Keratinocyte (primary cell): ENCODE measurements at places on chromosomes 4 and X.

DNA sequence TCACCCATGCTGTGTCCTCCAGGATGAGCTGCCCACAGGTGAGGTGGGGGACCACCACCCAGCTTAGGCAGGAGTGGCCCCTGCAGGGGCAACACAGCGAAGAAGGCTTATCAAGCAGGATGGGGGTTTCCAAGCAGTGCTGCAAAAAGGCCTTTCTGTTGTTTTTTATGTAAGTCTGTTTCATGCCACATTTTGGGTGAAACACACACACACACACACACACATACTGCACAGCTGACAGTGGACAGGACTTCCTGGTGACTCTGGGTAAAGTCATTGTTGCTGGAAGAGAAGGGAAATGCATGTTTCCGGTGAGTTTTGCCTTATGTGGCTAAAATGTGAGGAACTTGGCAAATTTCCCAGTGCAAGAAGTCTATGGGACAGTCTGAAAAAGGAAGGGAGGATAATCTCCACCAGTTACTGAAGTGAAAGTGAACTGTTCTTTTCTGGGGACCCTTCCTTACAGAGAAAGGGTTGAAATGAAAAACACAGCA, 119.2 kb downstream of the IRF2 start:
- peak overlapping the region; percentile 19 for H3K27ac ChIP-seq
- H3K4me1 ChIP-seq, result peaks cover 18% of the 10 kb centered on the region

- no peak for DNase-seq
- H3K27me3 ChIP-seq, result no peaks in the 10 kb centered on the region
- peaks cover 6% of the 10 kb centered on the region for H3K36me3 ChIP-seq
- no peak overlapping the region for H3K4me3 ChIP-seq
- H3K27ac ChIP-seq, result no peak overlapping the region
These were observed 187.6 kb downstream of the TSPAN5 start for GRCh38 chr4:98470831-98471230.

DNA sequence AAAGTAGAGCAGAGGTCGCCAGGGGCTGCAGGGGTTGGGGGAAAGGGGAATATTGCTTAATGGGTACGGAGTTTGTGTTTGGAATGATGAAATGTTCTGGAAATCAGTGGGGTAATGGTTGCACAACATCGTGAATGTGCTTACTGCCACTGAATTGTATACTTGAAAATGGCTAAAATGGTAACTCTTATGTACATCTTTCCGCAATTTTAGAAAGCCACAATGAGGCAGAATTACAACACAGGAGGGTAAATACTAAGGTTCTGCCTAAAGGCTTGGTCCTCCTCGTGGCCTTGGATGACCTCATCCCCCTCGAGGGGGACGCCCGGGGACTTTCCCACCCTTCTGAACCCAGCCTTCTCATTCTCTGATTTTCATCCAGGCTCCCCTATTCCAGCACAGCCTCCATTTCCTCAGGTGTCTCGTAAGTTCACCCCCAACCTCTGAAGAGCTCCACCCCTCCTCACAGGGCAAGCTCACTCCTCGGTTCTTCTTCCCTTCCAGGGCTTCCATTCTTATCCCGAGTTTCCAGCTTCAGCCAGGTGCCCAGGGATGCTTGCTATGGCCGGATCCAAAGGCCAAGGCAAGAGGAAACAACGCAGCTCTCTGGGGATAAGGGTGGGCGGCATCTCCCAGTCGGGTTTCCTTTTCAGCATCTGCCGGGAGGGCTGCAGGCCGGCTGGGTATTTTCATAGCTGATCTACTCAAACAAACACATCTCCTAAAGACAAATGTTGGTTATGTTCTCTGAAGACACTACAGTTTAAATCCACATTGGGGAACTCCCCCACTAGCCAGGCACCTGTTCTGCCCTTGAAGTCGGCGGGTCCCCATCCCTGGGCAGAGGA, 71.3 kb upstream of the ACSL1 start:
- no peaks in the 10 kb centered on the region for H3K4me1 ChIP-seq
- H3K4me3 ChIP-seq, result no peak overlapping the region
- H3K27ac ChIP-seq, result no peak overlapping the region
- H3K36me3 ChIP-seq, result no peaks in the 10 kb centered on the region
- DNase-seq, result no peak

GRCh38 chr4:83558680-83559079, 22.8 kb downstream of the GPAT3 start:
- H3K27me3 ChIP-seq, result no peaks in the 10 kb centered on the region
- DNase-seq, result no peak
- no peak overlapping the region for H3K4me3 ChIP-seq
- H3K4me1 ChIP-seq, result peaks cover 12% of the 10 kb centered on the region
- no peaks in the 10 kb centered on the region for H3K36me3 ChIP-seq

- no peak overlapping the region for H3K27ac ChIP-seq
- H3K27me3 ChIP-seq, result no peaks in the 10 kb centered on the region
- DNase-seq, result no peak
- no peak overlapping the region for H3K4me3 ChIP-seq
These were observed 1203.5 kb downstream of the PCDH7 start for GRCh38 chr4:31923634-31924033.

DNA sequence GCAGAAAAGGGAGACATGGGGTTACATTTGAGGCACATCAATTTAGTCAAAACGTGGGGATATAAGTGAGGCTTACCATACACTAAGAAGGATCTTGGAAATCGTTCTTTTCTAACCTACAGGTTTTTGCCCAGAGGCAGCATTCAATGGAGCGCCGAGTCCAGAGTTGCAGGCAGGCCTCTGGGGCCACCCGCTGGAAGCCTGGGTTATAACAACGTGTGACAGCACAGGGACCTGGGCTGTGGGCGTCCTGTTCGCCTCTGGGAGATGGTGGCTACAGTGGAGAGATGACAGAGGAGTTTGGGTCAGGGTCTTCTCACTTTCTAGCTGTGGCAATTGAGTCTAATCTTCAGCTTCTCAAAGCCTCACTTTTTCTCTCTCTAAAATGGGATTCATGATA, 53.9 kb downstream of the ENPP6 start:
- H3K4me1 ChIP-seq, result no peaks in the 10 kb centered on the region
- DNase-seq, result no peak
- H3K27me3 ChIP-seq, result peaks cover 9% of the 10 kb centered on the region
- H3K27ac ChIP-seq, result no peak overlapping the region

GRCh38 chr4:37486166-37486565, 200.0 kb downstream of the RELL1 start:
- H3K4me3 ChIP-seq, result no peak overlapping the region
- H3K27ac ChIP-seq, result no peak overlapping the region
- DNase-seq, result no peak
- no peaks in the 10 kb centered on the region for H3K4me1 ChIP-seq
- H3K27me3 ChIP-seq, result no peaks in the 10 kb centered on the region

DNA sequence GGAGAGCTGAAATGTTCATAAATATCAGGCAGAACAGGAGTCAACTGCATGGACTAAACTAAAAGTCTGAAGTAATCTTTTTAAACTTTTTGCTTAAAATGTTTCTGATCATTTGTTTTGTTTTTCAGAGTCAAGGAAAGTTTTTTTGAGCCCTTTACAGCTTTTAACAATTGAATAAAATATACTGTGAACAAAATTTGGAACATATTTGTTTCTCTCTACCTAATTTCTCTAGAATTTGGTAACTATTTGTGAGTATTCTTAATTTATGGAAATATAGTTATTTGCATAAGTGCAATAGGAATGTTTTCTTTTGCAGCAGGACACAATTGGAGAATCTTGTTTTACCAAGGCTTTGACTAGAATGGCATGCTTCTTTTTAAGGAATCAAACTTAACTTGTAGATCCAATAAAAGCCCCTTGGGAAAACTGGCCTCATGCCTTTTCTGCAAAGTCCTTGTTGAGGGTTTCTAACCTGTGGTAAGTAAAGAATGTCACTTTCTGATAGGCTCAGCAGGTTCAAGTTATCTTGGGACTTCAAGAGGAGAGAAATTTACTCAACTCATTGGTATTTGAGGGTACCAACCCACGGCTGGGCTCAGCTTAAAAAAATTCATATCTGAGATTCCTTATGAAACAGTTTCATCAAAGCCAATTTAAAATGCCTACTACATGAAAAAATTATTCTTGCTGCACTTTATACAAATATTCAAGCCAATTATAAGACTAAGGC, 91.5 kb downstream of the UPRT start:
- no peak overlapping the region for H3K27ac ChIP-seq
- DNase-seq, result no peak
- H3K4me3 ChIP-seq, result no peak overlapping the region

DNA sequence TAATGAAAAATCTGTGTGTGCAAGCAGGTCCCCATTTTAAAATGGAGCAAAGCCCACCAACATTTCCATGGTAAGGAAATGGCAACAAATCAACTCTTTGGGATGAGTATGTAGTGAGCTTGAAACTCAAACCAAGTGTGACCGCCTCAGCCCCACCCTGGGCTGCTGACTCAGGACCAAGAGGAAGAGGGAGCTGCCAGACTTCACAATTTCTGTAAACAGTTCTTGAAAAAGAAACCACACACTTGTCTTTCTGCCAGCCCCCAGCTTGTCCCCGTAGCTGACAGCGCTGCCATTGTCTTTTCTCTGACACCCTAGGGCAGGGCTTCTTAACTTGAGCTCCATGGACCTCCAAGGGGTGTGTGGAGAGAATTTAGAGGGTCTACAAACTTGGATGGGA, 10.3 kb downstream of the RTL5 start:
- no peak overlapping the region for H3K4me3 ChIP-seq
- H3K27me3 ChIP-seq, result peaks cover 28% of the 10 kb centered on the region
- H3K36me3 ChIP-seq, result no peaks in the 10 kb centered on the region

DNA sequence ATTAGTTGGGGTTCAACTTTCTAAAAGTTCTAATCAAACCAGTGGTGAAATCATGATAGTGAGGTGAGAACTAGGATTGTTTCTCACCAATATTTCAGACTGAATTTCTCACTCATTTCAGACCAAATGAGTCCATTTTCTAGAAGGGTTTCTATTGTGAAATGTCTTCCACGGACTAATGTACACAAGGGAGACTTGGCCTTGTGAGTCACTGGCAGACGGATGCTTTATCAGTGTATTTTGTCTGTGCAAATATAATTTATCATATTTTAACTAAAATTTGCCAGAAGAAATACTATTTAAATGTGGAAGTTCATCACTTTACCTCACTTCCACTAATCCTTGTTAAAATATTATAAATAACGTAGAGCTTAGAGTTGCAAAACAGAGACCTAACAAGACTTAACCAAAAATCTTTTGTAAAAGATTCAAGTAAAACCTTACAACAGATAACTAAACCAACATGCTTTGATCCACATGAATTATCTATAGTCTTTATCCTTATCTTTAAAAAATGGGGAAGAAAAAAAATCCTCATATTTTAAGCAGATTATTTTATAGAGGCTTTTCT, 506.0 kb upstream of the FAM241A start:
- H3K27ac ChIP-seq, result no peak overlapping the region
- no peaks in the 10 kb centered on the region for H3K27me3 ChIP-seq
- no peak for DNase-seq
- no peak overlapping the region for H3K4me3 ChIP-seq

GRCh38 chrX:115592997-115593734, 32.2 kb downstream of the PLS3 start:
- H3K36me3 ChIP-seq, result no peaks in the 10 kb centered on the region
- H3K4me1 ChIP-seq, result peaks cover 36% of the 10 kb centered on the region
- H3K27me3 ChIP-seq, result no peaks in the 10 kb centered on the region
- H3K4me3 ChIP-seq, result peak overlapping the region; percentile 81
- peak overlapping the region; percentile 79 for H3K27ac ChIP-seq

DNA sequence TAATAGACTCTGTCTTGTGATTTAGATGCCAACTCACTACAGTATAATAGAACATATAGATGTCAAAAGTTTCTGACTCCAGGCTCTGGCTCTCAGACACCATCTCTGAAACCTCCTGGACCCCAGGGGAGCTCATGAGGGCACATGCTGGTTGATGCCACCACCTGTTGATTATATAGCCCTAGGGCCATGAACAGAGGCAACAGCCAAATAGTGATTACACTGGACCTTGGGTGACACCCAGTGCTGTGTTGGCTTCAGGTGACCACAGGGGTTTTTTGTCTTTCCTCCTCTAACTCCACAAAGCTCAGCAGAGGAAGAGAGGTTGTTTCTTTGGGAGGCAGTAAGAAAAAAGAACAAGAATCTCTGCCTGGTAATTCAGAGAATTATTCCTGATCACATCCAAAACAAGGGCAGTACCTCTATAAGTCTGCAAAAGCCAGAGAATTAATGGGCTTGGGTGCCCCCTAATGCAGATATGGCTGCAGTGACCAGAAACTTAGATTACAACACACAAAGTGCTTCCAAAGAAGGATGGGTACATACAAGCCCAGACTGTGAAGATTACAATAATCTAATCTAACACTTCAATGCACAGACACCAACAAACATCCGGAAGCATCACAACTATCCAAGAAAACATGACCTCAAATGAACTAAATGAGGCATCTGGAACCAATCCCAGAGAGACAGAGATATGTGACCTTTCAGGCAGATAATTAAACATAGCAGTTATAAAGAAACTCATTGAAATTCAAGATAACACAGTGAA, 1920.6 kb downstream of the ARAP2 start:
- H3K27ac ChIP-seq, result no peak overlapping the region
- H3K4me1 ChIP-seq, result no peaks in the 10 kb centered on the region
- no peaks in the 10 kb centered on the region for H3K27me3 ChIP-seq
- no peak overlapping the region for H3K4me3 ChIP-seq
- no peaks in the 10 kb centered on the region for H3K36me3 ChIP-seq
- no peak for DNase-seq

DNA sequence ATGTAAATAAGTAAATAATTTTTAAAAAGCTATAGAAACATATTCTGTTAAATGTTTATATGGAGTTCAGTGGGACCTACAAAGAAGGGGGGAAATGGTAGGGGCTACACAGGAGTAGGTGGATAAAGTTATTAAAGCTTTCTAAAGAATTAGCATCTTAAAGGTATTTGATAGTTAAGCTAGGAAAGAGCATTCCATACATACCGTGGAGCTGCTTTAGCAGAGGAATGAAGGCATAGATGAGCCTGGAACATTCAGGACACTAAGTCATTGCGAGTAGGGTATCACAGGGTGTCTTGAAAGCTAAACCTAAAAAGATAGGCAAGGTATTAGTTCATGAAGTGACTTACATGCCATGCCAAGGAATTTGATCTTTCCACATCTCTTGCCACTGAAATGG, 60.4 kb downstream of the SLC10A6 start:
- no peak overlapping the region for H3K27ac ChIP-seq
- H3K4me3 ChIP-seq, result no peak overlapping the region
- DNase-seq, result no peak
- H3K4me1 ChIP-seq, result no peaks in the 10 kb centered on the region
- H3K36me3 ChIP-seq, result peaks cover 7% of the 10 kb centered on the region

DNA sequence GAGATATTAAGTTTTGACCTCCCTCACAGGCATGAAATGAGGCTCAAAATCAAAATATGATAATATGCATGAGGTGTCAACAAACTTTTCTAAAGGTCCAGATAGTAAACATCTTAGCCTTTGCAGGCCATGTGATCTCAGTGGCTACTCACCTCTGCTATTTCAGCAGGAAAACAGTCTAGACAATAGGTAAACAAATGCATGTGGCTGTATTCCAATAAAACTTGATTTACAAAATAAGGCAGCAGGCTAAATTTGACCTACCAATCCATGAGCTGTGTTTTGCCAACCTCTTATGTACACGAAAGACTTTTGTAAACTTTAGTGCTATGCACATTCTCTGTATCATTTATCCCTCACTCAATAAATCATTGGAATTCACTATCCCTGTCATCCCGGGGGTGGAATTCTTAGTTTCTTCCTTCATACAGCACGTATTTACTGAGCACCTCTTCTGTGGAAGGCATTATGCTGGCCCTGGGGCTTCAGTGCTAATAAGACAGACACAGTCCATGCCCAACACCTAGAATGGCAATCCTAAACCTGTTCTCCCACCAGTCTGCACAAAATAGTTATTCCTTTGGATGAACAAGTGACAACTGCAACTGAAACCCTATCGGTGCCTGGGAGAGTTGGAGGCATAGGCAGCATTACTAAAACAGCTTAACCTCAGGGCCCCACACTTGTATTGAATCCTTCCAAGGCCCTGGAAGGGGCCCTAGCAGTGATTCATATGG, 19.9 kb downstream of the MAGEB17 start:
- no peaks in the 10 kb centered on the region for H3K36me3 ChIP-seq
- no peak overlapping the region for H3K4me3 ChIP-seq
- H3K27me3 ChIP-seq, result no peaks in the 10 kb centered on the region
- no peak for DNase-seq
- no peak overlapping the region for H3K27ac ChIP-seq
